Fibroblast of skin of scalp (primary cell): ENCODE measurements at places on chromosomes 4 and X.

GRCh38 chr4:168854350-168854921 is 155.6 kb downstream of the CBR4 start:
- peak; percentile 47 for DNase-seq

DNA sequence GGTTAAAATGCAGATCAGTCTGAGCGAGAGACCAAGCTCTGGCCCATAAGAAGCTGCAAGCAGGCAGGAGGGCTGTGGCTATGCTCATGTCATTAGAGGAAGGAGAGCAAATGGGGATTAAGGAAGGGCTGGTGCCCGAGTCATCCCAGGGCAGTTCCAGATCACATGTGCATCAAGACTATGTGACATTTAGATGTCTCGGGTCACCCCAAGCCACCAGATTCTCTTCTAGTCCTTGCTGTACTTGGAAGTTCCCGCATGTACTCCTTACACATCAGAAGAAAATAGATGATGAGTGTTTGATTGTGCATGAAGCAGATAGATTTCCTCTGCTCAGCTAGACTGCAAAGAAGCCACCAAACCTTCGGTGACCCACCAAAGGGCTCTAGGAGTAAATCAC is 42.1 kb upstream of the KLHL34 start:
- no peak for DNase-seq

DNA sequence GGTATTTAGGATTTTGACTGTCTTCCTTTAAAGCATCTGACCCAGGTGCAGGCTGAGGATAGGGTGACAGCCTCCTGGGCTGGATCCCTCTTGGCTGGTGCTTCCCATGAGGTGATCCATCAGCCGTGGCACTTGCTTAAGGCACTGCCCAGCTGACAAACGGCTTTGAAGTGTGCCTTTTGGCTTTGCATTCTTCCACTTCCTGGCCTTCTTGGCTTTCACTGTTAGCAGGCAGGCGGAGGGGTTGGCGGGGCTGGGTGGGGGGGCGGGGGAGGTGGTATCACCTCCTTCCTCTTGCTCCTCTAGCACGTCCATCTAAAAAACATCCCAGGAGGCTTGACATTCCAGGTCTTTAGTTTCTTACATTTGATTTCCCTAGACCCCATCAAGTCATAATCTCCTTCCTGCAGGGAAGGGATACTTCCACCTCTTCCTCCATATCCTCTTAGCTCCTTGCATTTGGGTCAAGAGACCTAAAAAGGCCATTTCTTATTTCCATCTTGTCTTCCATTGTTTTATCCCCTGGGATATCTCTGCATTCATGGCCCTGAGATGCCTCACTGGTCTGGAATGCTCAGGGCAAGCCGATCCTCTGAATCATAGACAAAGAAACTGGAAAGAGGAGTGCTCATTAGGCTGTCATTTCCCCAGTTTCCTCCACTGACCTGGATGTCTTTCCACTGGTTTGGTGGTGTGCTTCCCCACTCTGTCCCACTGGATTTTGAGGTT is 11.3 kb upstream of the APLN start:
- peak; percentile 90 for DNase-seq

DNA sequence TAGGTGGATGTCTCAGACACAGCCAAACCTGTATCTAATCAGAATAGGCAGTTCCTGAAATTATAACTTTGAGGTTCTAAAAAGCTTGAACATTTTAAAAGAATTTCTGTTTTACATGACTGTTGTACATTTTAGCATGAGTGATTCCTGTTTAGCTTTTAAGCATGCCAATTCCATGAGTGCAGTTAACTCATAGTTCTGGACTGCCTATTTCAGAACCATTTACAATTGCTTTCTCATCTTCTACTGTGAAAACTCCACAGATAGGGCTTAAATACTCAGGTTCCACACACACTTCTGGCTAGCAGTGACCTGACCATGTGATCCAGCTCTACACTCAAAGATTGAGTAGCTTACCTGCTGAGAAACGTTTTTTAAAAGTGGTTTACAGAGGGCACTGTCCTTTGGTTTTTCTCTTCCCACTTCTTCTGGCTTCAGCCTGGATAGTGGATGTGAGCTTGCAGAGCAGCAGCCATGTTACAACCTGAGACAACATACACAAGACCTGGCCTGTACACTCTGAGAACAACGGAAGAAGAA is 280.8 kb downstream of the ANKRD50 start:
- DNase-seq, result no peak

DNA sequence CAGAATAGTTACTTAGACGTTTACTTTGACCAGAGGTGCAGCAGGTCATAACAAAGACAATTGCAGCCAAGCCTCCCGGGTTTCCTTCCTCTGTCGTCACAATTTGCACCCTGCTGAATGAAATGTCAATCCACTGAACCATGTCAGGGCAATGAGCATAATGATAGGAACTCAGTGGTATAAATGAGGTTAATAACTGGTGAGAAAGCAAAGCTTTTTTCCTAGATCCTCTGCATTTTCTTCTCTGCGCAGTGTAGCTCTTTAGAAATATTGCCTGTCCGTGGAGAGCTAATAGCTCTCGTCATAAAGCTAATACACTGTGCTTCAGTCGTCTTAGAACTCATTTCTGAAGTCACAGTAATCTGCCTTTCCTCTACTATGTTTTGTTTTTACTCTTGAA is 1960.1 kb upstream of the ADGRL3 start:
- no peak for DNase-seq

- DNase-seq, result peak; percentile 0
Observed at GRCh38 chrX:7889680-7890079, 37.5 kb downstream of the PNPLA4 start.

DNA sequence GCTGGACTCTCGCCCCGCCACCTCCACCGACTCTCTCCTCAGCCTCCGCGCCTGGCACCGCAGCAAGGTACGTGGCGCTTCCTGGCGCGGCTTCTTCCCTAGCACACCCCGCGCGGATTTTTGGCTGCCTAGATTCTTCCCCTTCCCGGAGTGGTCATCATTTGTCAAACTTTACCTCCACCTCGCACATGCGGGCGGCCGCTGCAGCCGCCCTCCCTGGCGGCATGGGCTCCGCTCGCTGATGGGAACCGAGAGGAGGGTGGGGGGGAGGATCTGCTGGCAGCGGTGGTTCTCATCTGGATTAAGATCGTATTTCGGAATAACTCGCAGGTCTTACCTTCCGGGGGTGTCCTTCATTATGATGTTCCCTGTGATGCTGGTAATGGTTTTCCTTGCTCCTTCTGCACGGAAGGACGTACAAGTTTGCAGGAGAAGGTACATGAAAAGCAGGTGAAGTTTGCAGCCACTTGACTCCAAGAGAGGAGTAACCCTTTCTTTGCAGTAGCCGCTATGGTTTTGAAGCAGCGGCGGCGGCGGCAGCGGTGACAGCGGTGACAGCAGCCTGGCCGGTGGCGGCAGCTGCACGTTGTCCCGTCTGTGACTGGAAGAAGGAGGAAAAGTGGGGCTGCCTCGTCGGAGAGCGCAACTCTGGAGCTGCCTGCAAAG is 2183.9 kb upstream of the TENM3 start:
- no peak for DNase-seq

GRCh38 chr4:2870082-2870481 is 26.4 kb downstream of the ADD1 start:
- DNase-seq, result no peak

- DNase-seq, result peak; percentile 47
Observed at GRCh38 chrX:101550751-101551379, 518 bp downstream of the ARMCX1 start.

DNA sequence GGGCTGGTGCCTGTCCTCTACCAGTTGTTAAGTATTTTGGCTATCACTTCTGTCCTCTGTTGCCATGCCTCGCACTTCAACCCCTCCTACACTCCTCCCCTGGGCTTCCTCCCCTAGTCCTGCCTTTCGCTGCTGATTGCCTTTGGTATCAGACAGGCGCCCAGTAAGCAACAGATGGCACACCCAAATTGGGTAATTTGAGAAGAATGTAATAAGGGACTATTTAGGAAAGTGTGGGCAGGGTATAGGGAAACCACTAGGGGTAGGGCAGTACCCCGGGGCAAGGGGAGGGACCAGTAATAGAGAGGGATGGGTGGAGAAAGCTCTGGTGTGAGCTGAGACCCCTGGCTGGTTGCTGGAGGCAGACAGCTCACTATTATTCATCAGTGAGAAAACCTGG is 172.7 kb upstream of the USP9X start:
- DNase-seq, result no peak

DNA sequence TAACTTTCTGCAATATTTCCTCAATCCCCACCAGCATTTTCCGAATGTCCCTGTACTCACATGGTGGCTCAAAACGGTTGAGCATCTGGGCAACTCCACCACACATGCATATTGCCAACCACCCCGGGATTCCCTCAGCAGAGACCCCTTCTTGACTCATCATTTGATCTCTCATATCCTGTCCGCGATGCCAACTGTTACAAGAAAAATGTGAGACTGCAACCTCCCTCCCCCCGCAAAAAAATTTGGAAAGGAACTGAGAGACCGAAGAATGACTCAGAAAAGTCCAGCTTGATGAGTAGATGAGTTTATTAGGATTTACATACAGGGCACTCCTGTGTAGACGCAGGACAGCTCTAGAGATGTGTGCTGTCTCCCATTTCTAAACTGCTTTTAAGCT is 561.4 kb downstream of the ZIC3 start:
- DNase-seq, result peak; percentile 69

DNA sequence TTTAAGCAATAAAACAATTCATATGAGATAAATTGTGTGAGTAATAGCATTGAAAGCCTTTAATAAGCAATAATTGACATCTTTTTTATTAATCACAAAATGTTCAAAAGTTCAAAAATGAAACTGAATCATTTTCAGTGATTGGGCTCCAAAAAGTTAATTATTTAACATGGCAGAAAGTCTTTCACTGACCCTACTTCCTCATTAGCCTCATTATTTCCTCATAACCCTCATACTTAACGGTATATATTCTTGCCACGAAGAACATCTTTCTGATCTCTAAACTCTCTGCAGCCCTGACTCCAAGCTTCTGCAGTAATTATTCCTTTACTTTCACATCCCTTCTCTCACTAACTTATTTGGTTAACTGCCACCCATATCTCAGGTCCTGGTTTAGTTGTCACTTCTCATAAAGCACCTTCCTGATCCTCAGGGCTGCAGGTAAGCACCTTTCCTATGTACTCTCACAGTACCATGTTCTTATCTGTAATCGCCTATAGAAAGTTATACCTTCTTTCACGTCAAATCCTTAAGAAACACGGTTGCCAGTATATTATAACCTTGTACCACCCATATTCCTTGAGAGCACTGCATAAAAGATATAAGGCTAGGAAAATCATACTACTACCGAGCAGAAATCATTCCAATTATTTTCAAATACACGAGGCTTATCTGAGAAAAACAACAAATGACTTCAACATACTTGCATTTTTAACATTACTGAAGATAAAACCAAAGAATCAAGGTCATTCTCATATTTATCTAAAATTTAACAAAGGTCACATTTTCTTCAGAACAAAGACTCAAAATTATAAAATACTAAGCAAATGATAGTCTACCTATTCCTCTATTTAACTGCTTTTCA is 72.2 kb downstream of the PPP3CA start:
- no peak for DNase-seq

DNA sequence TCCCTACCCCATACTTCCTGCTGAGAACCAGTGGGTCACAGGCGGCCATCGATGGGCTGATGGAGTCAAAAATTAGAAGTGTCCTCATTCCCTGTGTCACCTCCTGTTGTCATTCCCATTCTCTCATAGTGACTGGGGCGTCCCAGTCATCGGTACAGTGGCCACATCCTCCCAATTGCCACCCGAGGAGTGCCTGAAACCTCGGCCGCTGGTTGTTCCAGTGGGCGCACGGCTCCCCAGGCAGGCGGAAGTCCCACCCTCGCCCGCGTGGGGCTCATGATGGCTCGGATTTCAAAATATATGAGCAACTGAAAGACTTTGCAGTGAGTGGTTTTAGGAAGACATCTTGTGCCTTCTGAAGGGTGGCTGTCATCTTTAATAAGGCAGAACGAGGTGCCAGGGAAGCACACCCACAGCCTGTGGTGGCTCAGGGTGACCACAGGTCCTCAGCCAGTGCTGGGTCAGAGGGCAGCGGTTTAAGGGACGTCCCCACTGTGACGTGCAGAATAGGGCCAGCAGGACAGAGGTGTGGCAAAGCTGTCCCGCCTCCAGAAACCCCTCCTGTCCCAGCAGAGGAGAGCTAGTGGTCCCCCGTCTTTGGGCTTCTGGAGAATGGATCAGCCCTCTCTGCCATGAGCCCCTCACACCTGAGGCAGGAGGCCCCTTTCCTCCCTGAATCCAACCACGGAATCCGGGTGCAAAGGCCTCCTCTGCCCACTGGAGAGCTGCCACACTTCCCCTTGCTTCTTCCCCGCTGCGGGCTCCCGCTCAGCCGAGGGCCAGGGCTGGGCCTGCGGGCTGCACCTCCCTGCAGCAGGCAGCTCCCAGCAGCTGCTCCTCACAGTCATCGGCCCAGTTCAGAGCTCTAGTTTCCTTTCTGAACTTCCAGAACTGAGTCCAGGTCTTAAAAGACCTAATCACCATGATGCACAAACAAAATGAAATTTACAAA is 90.4 kb downstream of the ABLIM2 start:
- no peak for DNase-seq
